Activated CD4-positive, alpha-beta T cell treated with anti-CD3 and anti-CD28 coated beads, Interleukin-2, amount 50 U/mL, for 24 hours (primary cell): ENCODE measurements at places on chromosomes 1 and 21.

GRCh38 chr1:119602169-119602568 is 45.9 kb downstream of the ZNF697 start:
- no peak for DNase-seq

DNA sequence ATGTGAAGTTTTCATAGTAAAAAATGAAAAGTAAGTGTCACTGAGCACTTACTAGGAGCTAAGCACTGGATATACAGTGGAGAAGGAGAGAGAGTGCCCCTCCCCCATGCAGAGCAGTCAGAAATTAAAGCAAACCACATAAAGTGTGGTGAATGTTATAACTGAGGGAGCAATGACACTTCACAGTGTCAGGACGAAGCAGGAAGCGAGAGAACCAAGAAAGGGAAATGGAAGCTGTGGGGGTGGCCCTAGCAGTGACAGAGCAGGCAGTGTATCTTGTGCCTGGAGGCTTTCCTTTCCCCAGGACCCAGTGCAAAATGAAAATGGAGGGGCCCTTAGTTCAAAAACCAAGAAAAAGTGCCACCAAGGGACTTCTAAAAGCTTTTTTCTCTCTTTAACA is 21.5 kb upstream of the RCAN3 start:
- DNase-seq, result peak; percentile 62

DNA sequence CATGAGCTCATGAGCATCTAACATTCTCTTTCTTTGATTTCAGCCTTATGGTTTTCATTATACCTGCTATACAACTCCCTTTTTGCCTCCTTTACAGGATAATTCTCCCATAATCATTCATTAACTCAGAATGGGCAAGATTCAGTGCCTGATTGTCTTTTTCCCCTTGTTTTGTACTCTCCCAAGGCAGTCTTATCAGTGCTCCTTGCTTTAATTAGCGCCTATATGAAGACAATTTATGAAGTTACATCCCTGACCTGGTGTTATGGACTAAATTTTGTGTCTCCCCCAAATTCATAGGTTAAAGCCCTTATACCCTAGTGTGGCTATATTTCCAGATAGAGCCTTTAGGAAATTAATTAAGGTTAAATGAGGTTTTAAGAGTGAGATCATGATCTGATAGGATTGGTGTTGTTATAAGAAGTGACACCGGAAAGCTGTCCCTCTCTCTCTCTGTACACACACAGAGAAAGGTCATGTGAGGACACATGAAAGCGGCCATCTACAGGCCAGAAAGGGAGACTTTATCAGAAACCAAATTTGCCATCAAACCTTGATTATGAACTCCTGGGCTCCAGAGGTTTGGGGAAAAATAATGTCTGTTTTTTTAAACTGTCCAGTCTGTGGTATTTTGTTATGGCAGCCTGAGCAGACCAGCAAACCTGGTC is 185.8 kb upstream of the CHODL start:
- no peak for DNase-seq

DNA sequence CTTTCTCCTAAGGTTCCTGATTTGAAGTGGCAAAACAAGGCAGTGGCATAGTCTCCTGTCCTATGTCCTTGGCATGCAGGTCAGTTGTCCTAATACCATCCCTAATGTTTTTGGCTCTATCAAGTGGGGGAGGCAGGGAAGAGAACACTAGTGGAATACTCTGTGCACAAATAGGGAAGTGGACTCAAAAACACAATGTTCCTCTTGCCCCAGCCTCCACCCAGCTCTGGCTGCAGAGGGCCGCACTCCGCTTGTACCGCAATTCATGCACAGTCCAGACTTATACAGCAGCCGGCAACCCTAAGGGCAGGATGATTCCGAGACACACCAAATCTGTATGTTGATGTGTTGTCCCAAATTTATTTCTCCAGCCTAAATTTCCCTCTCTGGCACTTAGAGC is 14.5 kb downstream of the PLEKHO1 start:
- no peak for DNase-seq

DNA sequence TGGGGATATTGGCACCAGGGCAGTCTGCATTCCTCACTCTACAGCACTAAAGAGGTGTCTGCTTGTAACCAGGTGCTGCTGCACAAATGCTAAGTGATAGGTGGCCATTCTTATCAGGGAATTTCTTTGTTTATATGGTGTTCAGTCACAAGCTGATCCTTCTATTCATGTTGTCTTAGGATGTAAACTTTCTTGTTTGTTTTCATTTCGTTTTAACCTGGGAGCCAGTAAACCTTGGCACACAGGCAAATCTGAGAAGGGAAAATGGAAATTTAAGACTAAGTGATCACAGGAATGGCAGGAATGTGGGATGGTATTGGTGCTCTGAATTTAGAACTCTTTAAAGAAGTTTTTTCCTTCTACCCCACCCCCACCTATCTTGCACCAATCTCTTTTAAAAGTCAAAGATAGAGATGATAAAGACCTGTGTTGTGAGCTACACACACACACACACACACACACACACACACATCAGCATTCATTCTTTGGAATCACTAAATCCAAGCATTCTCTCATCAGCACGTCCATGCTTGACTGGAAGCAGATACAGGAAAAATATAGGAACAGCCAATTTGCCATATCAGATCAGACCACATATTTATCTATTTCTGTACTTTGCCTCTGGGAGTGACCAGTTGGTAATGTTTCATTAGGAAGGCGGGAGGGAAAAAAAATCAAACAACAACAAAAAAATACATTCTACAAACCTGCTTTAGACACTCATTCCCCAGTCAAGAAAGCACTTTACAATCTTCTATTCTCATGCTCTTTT is 451.4 kb upstream of the ADGRL2 start:
- DNase-seq, result no peak

DNA sequence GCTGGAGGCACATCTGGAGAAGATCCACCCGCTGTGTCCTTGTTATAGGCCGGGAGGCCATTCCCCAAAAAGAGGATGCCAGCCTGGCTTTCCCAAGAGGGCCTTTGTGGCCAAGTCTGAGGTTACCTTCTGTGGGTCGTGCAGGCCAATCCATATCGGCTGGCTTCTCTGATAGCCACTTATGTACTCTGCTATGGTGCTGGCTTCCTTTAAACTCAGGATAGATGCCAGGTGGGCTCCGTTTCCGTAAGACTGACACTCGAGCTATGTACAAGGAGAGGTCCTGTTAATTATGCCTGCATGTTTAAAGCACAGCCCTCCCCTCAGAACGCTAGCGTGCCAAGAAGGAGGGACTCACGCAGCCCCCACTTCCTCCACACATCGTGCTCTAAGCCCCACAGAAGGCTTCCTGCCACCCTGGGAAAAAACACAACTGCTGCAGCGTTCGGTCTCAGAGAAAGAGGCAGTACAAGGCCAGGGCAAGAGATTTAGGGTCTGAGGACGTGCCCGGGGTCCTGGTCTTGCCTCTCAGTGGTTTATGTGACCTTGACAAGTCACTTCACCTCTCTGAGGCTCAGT is 11.6 kb downstream of the REG4 start:
- DNase-seq, result no peak

- DNase-seq, result peak; percentile 45
These were observed 29.0 kb upstream of the SLAMF1 start for GRCh38 chr1:160675641-160676410.

- no peak for DNase-seq
These were observed 3.7 kb downstream of the CAMTA1 start for GRCh38 chr1:6788946-6789345.

GRCh38 chr1:103948526-103948925 is 198.8 kb downstream of the AMY1C start:
- DNase-seq, result no peak

DNA sequence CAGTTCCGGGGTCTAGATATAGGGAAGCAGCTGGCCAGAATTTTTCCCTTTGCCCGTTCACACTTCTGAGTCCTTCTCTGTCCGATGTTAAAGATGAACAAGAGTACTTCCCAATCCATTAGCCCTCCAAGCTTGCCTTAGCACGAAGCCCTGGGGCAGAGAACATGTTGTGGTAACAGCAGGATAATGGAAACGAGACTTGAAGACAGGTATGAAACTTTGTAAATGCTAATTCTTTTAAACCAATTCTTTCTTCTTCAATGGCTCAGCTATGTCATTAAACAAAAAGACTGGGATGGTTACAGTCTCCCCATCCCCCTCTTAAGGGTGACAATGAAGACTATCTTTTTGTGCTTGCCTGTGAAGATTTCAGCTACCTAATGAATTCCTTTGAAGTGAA is 218.5 kb downstream of the PLA2G4A start:
- no peak for DNase-seq

DNA sequence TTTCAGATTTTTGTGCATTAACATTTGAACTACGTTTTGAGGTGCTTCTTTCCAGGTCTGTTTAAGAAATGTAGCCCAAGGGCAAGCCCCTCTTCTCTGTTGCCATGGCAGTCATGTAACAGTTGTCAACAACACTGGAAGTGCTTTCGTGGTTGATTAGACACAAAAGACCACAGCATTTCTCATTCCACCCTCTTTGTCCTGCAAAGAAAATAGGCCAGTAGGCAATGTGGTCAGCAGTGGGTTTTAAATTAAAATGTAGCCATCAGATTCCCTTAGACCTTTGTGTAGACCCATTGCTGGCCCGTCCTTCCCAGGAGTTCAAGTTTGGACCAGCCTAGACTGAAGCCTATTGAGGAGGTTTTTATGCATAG is 35.4 kb downstream of the VANGL1 start:
- DNase-seq, result no peak

DNA sequence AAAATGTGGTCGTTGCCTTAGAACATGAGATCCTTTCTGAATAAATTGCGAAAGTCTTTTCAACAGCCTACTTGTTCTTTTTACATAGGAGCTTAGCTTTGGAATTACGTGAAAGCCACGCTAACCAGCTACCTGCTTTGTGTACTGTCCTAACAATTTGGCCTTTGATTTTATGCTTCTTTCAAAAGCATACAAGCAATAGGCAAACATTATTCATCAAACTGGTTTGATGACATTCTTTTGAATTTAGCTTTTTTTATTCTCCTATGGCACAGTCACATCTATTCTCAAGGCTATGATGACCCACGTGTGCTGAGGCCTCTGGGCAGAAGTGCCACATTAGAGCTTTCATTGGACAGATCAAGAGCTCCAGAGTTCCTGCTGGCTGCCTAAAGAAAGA is 178.0 kb upstream of the DPT start:
- no peak for DNase-seq

DNA sequence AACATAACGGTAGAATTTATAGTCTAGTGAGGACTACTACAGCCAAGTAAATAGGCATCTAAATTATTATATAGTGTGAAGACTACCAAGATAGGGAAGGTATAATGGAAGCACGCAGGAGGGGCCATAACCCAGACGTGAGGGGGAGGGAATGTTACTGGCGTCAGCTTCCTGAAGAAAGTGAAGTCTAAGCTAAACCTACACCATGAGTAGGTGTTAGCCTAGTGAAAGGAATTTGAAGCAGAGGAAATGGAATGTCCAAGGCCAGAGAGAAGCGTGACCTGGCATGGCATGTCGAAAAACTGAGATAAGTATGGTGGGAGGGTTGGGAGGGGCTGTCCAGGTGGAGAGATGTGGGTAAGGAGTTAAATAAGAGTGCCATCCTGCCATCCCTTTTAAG is 140.5 kb downstream of the SLC44A5 start:
- DNase-seq, result no peak

GRCh38 chr1:169200319-169200718 is 93.8 kb downstream of the ATP1B1 start:
- no peak for DNase-seq
